T-helper 2 cell treated with Interferon-gamma antibody and Interleukin-4, amounts not matched to agents 5 μg/mL and 100 μg/mL, for 36 hours (primary cell): ENCODE measurements at places on chromosomes 5 and 9.
A peak's percentile ranks its signal among the peaks of the same experiment; 100 is the strongest.

DNA sequence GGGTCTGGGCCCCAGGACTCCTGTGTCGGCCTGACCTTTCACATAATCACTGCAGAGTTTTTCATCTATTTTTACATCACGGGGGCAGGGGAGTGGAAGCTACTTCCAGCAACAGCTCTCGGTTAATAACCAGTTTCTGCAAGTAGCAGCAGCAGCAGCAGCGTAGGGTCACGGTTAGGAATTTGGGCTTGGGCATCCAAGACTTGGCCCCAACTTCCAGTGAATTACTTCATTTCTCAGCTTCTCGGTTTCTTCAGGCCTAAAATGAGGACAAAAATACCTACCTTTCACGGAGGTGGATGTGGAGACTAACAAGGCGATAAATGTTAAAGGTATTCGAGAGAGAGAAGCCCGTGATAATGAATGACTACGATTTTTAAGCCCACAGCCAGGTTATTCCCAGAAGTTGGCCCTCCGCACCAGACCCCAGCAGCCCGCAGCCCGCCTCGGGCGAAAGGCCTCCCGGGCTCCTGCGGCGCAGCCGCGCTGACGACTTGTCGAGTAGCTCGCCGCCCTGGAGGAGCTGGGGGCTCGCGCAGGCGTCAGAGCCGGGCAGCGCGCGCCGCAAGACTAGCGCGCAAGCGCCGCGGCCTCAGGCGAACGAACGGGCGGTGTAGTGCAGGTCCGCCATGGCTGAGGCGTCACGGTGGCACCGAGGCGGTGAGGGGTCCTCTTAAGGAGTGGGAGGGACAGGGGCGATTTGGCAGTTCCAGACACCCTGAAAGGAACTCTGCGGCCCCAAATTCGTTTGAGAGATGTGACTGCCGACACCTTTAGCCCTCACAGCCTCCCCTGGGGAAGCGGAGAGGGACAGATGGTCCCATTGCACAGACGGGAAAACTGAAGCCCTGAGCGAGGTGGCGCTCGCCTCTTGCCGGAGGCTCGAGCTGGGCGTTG, at the start of gene PKD2L2:
Gene PKD2L2, plus strand, starts transcription at position 595 of the 897 bp plus-strand sequence. Its CDS starts 35 bp downstream, at position 630.
- DNase-seq, result peak; percentile 84

- no peak for DNase-seq
Measured at GRCh38 chr9:120603591-120603990, 23.6 kb upstream of the CDK5RAP2 start.

GRCh38 chr9:19600538-19600937, 188.3 kb downstream of the SLC24A2 start:
- DNase-seq, result no peak

GRCh38 chr5:171610686-171611085, 174.9 kb upstream of the SMIM23 start:
- no peak for DNase-seq

DNA sequence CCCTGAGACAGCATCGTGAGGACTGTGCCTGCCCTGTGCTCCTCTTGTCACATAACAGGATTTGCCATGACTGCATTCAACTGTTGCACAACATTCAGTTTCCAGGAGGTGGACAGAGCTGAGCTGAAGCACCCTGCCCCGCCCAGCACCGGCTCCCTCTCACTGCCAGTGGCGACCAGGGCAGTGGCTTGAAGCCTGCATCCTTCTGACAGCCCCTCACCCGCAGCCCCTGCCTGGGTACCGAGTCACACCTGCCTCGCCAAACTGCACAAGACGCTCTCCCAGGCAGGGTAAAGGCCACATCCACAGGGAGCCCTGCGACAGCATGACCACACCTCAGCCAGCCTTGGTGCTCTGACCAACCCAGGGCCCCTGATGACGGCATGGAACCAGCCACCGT, 59.9 kb upstream of the ZNF354A start:
- no peak for DNase-seq

DNA sequence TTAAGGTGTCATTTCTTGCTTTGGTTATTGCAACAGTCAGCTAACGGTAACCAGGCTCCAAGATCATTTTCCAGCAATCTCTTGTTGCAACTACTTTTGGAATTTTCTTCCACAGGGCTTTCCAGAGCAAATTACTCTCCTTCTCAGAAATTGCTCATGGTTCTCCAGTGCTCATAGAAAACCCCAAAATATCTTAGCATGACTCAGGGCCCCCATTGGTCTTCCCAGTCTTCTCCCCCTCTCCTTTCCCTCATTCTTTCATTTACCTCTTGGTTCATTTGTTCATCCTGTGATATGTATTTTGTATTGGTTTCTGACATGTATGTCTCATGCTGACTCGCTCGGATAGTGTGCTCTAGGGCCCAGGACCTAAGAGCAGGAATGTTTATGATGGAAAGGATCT, 35.6 kb downstream of the WWC1 start:
- no peak for DNase-seq

- DNase-seq, result peak; percentile 58
Measured at GRCh38 chr5:142655339-142656267, 30.3 kb downstream of the FGF1 start.

DNA sequence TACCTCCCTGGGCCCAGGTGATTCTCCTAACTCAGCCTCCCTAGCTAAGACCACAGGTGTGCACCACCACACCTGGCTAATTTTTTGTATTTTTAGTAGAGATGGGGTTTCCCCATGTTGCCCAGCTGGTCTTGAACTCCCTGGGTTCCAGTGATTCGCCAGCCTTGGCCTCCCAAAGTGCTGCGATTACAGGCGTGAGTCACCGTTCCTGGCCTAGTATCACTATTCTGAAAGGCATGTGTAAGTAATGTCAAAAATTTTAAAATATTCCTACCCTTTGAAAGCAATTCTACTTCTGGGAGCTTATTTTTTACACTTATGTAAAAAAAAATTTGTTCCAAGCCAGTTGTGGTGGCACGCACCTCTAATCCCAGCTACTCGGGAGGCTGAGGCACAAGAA, 27.1 kb upstream of the TLE1 start:
- no peak for DNase-seq

- DNase-seq, result no peak
Measured at GRCh38 chr5:14913096-14913495, 41.5 kb upstream of the ANKH start.

DNA sequence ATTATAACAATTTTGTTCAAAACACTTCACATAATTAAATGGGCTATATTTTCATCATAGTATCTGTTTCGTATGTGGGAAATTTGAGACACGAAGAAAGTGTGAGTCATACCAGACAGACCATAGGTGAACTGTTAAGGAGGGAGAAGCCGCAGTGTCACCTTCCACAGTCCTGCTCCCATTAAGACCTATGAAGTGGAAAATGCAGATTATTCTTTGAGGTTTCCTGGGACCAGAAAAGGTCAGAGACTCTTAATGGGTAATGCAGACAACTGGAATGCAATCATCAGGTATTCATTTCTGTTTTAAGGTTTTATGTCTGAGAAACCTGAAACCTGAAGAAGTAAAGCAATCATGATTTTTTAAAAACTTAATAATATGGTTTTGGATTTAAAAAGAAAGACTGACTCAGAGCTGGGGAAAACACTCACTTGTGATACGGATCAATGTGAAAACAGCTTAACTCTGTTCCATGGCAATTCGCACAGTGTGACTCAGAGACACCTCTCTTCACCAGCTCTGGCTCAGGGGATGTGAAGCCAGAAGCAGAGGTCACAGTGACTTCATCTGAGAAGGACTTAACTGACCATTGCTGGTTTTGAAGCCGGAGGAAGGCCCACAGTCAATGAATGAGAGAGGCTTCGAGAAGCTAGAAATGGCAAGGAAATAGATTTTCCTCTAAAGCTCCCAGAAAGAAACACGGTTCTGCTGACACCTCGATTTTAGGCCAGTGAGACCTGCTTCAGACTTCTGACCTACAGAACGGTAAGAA, 17.2 kb upstream of the GCNT1 start:
- DNase-seq, result peak; percentile 76

DNA sequence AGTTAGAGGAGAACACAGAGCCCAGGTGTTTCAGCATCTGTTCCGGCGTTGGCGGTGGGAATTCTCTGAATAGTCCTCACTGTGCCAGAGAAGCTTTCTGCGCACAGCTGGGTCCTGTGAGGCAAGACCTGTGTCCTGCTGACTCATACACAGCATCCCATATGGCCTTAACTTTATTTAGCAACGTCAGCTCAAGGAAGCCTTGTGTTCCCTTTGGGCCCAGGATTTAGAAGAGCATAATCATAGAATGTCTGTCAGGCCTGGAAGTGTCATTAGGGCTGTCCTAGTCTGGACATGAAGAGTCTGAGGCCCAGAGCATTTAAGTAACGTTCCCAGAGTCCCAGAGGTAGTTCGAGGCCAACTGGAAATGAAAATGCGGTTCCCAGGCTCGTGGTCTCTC, 188.6 kb upstream of the DMRT1 start:
- DNase-seq, result no peak

- peak; percentile 25 for DNase-seq
Measured at GRCh38 chr5:126988021-126988569, 42.3 kb downstream of the MARCHF3 start.

- DNase-seq, result no peak
Measured at GRCh38 chr9:127835991-127836516, 18.4 kb downstream of the ENG start.

DNA sequence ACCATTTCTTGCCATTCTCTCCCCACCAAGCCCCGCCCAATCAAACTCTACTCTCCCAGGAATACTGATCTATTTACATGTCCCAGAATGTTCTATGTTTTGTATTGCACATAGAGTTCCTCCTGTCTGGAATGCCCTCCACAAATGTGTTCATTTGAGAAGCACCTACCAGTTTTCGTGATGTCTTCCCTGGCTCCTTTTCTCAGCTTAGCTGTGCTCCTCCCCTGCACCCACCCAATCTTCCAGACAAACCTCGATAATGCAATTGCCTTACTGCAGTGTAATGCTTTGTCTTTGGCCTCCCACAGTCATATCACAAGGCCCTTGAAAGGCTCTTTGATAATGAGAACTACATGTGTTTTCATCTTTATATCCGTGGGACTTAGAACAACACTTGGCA, 214.5 kb upstream of the ANKRD55 start:
- DNase-seq, result no peak

DNA sequence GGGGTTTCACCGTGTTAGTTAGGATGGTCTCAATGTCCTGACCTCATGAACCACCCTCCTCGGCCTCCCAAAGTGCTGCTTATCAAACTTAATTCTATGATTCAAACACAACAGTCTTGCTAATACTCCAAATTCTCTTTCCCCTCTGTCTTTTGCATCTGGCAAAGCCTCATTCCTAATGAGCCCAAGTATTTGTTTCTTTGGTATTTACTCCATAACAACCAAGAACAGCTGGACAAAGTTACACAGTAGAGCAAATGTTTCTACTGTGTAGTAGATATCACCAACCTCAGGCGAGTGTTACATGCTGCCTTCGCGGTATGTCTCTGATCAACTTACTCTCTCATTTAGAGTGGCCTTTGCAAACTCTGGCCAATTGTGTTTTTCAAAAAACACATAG, 195.8 kb upstream of the KCNN2 start:
- DNase-seq, result no peak

- DNase-seq, result no peak
Measured at GRCh38 chr9:126453156-126453963, 126.7 kb downstream of the MVB12B start.
